ENCODE measurements at places on chromosomes 1 and 21.

- no peak for DNase-seq
Measured at GRCh38 chr1:37498872-37499617, 15.5 kb downstream of the MEAF6 start.

GRCh38 chr1:220353229-220354012 lies 81.2 kb upstream of the RAB3GAP2 start:
- no peak for DNase-seq

GRCh38 chr1:59845091-59845490 lies 30.3 kb downstream of the HOOK1 start:
- no peak for DNase-seq

- DNase-seq = no peak
Measured at GRCh38 chr1:160621633-160622413, 25.0 kb downstream of the SLAMF1 start.

- no peak for DNase-seq
Measured at GRCh38 chr1:61395146-61395800, 312.9 kb downstream of the NFIA start.

GRCh38 chr1:61097317-61097716 lies 15.0 kb downstream of the NFIA start:
- DNase-seq = no peak

DNA sequence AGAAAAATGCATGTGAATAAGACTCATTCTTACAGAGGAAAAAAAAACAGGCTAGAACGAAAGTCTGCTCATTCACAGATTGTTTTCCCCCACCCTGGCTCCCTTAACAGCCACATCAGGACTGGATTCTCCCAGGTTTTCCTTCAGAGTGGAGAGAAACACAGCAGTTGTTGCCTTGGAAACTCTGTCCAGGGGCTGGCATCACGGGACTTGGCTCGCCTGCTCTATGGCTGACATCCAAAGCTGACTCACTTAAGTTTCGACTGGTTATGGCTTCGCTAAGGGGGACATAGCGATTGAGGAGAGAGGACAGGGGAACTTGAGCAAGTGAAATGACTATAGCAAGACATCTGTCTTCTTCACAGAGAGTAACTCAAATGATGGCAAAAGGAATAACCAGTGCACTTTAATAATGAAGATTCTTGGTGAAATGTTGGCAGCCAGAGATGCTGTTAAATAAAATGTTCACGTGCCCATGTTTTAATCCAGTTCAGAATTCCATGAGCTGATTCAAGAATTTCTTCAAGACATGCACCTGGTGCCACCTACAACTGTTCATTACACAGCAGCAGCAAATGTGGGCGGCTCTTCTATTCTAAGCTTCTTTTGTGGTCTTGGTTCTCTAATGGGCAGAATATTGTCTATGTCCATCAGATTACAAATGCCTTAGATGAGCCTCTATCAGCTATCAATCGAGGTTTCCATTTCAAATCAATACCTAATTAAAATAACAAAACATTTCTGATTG lies 21.8 kb downstream of the MIS18A start:
- DNase-seq = no peak

GRCh38 chr1:233114860-233115259 lies 164.4 kb downstream of the NTPCR start:
- DNase-seq = no peak

- no peak for DNase-seq
Measured at GRCh38 chr1:42221456-42221855, 56.9 kb upstream of the GUCA2A start.

- no peak for DNase-seq
Measured at GRCh38 chr1:232925421-232926220, 24.8 kb upstream of the NTPCR start.

DNA sequence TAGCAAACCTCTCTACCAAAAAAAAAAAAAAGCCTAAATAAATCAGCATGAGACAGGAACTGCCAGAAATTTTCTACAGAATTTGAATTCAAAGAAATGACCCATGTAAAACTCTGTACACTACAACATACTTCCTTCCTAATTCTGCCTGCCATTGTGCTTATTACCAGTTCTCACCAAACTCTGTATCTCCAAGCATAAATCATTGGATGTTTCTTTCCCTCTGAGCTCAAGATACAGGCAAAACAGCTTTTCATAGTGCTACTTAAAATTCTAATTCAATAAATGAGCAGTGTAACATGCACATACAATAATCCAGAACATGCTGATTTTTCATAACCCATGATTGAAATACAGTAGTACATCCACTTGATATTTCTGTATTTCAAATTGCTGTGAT lies 87.0 kb downstream of the EIF4G3 start:
- no peak for DNase-seq

DNA sequence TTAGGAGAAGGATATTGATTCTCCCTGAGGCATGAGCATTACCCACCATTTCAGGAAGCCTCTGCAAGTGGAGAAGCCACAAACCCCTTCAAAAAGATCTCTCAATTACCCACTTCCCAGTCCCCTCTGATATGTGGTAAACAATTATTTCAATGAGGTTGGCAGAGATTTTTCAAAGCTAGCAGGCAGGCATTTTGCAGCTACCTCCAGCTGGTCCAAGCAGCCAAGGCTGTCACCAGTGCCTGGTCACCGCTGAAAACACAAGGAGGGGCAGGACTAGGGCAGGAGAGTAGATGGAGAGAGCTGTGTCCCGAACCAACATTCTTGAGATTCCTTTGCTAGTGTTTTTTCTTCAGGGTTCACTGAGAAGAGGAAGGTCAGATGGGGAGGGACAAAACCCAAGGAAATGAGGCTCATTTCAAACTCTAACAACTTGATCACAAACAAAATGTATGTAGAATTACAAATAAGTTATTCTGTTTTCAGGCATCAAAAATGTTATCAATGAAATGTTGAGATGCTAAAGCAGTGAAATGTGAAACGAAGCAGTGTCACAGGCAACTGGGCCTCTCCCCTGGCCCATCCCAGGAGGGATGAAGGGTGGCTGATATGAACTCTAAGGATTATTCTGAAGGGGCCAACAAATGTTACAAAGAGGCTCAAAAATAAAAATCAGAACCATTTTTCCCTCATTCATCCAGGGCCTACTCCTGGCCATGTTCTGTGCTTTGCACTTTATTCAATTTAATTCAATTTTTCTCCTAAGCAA lies 22.3 kb downstream of the APP start:
- DNase-seq = no peak

GRCh38 chr1:74935446-74935845 lies 198.7 kb upstream of the LHX8 start:
- no peak for DNase-seq

DNA sequence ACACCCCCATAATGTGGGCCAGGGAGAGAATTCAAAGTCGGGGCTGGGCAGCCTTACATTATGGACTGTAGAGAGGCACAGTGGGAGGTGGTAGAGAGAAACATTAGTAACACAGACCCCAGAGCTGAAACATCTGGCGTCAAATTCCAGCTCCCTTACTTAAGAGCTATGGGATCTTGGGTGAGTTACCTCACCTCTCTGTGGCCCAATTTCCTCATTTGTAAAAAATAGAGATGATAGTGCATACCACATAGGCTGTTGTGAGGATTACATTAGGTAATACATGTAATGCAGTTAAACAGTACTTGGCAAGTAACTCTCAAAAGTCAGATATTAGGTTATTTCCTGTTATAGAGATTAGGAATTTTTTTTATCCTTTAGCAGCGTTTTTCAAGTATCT lies 160.5 kb upstream of the KIAA0040 start:
- DNase-seq = no peak

GRCh38 chr1:214259353-214259977 lies 21.5 kb upstream of the SMYD2 start:
- DNase-seq = no peak

- DNase-seq = no peak
Measured at GRCh38 chr1:168394858-168395257, 114.2 kb downstream of the TBX19 start.

DNA sequence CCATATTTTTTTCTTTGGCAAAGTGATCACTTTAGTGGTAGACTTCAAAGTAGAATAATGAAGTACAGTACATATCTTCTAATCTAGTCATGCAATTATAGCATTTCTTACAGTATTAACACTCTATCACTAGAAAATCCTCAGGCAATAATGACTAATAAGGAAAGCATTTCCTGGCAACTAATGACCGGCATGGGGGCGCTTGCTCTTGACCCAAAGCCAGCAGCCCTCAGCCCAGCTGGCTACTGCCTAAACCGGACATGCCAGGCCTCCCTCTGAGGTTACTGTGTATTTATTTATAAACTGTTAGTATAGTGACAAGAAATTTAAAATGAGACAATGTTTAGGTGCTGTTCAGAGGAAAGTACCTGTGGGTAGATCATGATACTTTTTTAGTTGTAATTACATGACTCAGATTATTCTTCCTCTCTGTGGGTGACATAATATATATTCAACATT lies 633.8 kb downstream of the PTPRC start:
- peak; percentile 35 for DNase-seq

DNA sequence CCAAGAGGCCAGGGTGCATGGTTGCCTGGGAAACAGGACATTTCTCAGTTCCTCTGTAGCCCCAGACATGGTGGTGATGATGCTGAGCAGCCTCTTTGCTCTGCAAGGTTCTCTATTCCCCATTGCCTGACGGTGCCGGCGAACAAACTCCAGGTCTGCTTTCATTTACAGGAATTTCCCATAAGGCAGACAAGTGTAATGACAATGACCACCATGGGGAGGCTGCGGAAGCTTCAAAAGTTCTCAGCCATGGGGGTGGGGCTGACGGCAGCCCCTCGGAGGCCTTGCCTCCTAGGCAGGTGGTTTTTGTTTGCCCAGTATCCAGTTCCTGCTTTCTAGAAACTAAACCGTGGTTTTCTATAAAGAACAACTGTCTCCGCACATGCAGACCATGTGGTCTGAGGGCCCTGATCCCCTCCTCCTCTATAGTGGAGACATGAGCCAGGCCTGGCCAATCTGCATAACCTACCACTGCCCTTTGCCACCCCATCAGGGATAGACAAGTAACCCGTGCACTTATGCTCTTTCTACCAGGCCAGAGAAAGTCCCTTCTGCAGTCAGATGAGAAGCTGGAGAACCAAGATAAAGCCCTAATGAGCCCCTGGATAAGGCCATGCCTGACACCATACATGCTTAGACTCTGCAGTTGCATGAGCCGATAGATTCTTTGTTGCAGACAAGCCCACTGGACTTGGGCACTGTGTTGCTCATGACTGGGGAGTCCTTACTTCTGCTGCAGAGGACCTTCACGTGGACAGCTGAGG lies 54.1 kb downstream of the LDLRAD2 start:
- no peak for DNase-seq

DNA sequence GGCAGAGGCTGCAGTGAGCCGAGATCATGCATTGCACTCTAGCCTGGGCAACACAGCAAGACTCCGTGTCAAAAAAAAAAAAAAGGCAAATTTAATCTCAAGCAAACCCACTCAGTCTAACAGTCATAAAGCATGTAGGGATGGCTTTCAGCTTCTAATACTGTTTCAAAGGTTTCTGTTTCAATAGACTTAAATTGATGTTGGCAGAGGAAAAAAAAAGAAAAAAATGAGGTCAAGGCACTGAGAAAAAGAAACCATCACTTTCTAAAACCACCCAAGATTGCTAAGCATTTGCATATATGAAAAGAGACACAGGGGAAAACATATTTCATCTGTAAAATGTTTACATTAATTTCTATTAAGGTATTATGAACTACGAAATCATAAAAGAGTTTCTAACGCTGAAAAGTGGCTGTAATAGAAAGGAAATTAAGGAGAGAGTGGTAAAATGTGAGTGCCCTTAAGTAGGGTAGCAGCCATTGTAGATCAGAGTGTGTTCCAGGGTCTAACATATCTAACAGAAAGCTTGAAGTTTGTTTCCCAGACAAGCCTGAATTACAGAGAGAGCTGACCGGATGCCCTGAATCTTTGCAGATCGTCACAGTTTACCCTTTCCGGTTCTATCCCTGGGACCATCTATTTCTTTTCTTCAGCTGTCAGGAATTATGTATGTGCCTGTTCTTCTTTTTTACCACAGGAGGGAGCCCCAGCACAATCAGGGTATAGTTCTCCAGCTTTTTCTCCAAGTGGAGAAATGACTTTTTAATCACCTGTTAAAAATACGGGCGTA lies 70.0 kb downstream of the PLD5 start:
- no peak for DNase-seq

DNA sequence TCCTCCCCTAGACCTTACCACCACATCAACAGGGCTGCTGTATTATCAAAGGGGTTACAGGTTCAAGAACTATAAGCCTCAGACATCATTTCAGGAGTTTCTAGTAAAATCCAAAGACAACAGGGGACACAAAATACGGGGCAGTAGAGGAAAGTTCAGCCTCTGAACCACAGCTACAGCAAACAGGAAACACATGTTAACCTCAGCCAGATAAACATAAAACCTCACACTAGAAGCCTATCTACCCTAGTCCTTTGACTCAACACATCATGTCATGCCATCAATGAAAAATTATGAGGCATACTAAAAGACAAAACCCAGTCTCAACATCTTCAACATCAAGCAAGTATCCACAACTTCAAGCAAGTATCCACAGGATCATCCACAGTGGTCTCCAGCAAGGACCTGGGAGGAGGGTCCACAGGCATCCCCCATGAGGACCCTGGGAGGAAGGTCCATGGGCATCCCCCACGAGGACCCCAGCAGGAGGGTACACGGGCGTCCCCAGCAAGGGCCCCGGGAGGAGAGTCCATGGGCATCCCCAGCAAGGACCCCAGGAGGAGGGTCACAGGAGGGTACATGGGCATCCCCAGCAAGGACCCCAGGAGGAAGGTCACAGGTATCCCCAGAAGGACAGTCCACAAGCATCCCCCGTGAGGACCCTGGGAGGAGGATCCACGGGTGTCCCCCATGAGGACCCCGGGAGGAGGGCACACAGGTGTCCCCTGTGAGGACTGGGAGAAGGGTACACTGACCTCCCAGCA lies 440.0 kb downstream of the MATN1 start:
- DNase-seq = no peak

GRCh38 chr1:19374083-19374801 lies 62.1 kb downstream of the SLC66A1 start:
- DNase-seq = no peak

- DNase-seq = no peak
Measured at GRCh38 chr1:229080361-229080760, 190.6 kb upstream of the RAB4A start.

GRCh38 chr1:170749549-170749948 lies 85.6 kb downstream of the PRRX1 start:
- no peak for DNase-seq

GRCh38 chr1:163271535-163271934 lies 50.2 kb upstream of the NUF2 start:
- DNase-seq = no peak

- DNase-seq = no peak
Measured at GRCh38 chr1:203480084-203480483, 4.5 kb downstream of the PRELP start.

GRCh38 chr1:184152434-184152898 lies 100.9 kb downstream of the TSEN15 start:
- DNase-seq = no peak

DNA sequence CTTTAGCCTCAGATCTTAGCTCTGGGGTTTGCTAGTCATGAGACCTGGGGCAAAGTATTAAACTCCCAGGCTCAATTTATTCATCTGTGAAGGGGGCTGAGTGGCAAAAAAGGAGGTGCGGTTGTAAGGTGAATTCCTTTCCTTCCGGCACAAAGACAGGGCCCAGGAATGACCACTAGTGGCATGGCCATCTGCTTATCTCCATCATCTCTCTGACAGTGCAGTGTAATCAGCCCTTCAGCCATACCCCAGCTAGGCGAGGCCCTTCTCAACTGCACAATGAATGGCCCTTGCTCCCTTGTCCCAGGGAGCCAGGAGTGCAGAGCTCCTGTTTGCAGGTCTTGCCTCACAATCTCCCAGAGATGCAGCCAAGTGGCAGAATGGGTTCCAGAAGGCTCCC lies 5.6 kb upstream of the SLC26A9 start:
- no peak for DNase-seq

Data from keratinocyte (primary cell).